Activated T-helper 17 cell treated with anti-CD3 and anti-CD28 coated beads, Interleukin-2, amount 50 U/mL, for 72 hours (primary cell): ENCODE measurements at places on chromosomes 4 and X.

- no peak for ATAC-seq
Observed at GRCh38 chrX:129116676-129117470, 406.4 kb downstream of the SMARCA1 start.

- no peak for ATAC-seq
Observed at GRCh38 chr4:73447671-73448070, 11.7 kb downstream of the AFP start.

GRCh38 chr4:87240341-87240740 is 19.9 kb upstream of the KLHL8 start:
- no peak for ATAC-seq

DNA sequence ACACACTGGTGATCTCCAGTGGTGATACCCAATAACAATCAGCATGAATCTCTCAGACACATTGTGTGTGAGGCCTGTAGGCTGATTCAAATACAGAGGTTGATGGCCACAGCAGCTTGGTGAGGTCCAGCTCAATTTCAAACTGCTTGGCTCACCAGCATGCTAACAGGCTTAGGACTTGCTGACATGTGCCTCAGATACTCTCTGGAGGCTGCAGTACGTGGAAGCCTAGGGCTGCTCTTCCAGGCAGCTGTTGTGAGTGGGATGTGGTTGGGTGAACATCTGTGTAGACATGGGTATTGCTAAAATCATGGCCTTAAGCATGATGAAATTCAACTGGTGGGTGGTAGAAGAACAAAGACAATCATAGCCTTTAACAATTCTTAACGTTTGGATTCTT is 4.3 kb downstream of the CXCL9 start:
- ATAC-seq = no peak

DNA sequence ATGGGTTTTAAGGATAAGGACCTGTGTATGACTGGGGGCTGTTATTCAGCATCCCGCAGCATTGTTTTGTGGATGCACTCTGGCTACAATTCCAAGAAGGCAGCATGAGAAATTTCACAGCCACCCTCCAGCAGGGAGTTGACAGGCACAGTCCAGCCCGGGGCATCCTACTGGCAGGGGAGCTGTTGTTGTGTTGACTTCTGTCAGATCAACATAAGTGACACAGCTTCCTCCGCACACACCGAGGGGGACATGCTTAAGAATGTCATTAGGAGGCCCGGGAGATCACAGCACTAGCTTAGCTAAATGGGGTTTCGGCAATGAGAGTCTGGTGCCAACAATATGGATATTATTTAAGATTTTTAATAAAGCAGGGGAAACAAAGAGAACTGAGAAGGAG is 326.5 kb downstream of the ASMT start:
- ATAC-seq = no peak
